ENCODE measurements at places on chromosomes 12 and 14.
A peak's percentile ranks its signal among the peaks of the same experiment; 100 is the strongest.

GRCh38 chr12:34205401-34205800 lies 183.1 kb downstream of the ALG10 start:
- no peak for DNase-seq

GRCh38 chr14:60648934-60649874 lies at the start of gene SIX1:
Gene SIX1, minus strand, starts transcription at chr14:60649477. Its CDS starts 288 bp downstream, at chr14:60649189.
- DNase-seq, result peak; percentile 97

- DNase-seq, result peak; percentile 58
Measured at GRCh38 chr12:114625294-114625851, 58.6 kb downstream of the TBX3 start.

DNA sequence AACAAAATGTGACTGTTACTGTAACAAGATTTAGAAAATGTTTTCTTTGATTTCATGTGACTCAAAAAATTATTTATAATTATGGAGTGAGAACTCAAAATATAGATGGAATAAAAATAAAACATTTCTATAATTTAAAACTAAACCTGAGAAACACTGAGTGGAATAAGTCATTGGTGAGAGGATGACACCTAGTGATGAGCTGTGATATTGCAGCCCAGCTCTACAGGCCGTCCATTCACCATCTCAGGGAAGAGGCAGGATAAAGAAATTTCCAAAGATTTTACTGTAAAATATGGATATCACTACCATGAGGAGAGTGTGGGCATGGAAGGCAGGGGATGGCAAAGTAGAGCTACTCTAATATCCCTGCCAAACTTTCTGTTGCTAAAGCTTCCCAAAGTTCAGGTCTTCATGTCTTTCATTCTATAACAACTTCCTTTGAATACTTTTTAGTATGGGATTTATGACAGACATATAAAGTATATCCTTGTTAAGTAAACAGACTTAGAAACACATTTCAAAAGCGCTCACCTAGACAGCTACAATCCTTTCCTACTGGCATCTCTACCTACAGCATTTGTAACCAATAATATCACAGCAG lies 308.0 kb downstream of the ITPR2 start:
- DNase-seq, result no peak

GRCh38 chr14:96424109-96424989 lies 32.4 kb downstream of the AK7 start:
- DNase-seq, result peak; percentile 7

- DNase-seq, result peak; percentile 6
Measured at GRCh38 chr12:105107171-105107493, 399 bp upstream of the WASHC4 start.

GRCh38 chr14:55129428-55130195 lies 560 bp downstream of the LGALS3 start:
- no peak for DNase-seq

DNA sequence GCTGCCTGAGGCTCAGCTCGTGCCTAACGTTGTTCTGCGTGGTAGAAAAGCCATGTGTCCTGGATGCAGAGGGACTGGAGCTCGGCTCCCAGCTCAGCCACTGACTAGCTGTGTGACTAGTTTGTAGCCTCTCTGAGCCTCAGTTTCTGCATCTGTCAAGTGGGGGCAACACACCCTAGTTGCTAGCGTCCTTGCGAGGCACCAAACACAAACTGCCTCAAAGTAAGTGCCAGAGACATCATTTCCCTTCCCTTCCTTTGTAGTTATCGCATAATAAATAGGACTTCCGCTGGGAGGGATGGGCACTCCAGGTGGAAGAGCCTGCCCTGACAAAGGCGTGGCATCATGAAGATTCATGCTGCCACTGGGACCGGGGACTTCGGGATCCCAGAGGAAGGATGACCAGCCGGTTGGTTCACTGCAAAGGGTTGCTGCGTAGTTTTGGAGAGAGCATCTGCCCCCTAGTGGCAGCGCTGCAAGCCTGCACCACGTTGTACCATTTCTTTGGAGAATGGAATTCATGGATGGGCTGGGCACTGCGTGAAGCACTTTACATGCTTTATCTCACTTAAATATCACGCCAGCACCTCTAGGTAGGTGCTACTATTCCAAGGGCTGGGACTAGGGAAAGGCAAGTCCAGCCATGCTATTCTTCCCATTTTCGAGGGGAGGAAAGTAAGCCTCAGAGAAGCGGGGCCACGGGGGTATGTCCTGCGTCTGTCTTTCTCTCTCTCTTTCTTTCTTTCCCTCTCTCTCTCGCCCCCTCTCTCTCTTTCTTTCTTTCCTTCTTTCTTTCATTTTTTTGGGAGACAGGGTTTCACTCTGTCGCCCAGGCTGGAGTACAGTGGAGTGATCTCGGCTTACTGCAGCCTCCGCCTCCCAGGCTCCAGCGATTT lies 4.6 kb downstream of the CCDC197 start:
- DNase-seq, result peak; percentile 7

GRCh38 chr12:46677749-46678148 lies 148.0 kb downstream of the SLC38A4 start:
- no peak for DNase-seq

DNA sequence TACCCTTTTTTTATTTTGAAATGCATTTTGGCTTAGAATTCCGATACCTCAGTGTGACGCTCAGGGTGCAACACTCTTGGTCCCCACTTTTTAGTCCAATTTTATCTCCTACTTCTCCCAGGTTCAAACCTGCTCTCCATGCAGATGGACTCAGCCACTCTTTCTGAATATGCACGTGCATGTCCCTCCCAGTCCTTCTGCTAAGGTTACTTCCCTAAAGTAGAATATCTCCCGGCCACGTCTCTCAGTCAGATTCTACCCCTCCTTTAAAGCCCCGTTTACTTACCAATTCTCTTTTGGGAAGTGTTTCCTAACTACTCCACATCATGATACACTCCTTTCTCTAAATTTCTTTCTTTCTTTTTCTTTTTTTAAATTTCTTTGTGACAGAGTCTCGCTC lies 15.5 kb upstream of the PARP11 start:
- no peak for DNase-seq

- DNase-seq, result no peak
Measured at GRCh38 chr14:99779751-99780150, 13.5 kb upstream of the EML1 start.

DNA sequence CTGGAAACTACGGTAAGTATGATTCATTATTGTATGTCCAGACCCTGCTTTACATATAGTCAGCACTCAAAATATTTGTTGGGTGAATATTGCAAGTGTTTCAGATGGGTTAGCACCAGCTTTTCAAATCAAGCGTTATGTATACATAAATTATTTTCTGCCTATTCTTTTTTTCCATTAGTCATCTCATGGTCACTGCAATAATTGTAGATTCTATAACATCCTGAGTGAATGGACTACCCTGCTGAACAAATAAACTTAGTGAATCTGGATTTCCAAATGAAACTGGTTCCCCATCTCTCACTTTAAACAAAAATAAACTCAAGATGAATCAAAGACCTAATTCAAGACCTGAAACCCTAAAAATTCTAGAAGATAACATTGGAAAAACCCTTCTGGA lies 152.3 kb downstream of the DIO2 start:
- no peak for DNase-seq

- no peak for DNase-seq
Measured at GRCh38 chr12:81245907-81246570, 168.2 kb downstream of the ACSS3 start.

- no peak for DNase-seq
Measured at GRCh38 chr14:78448164-78449094, 278.3 kb downstream of the NRXN3 start.

DNA sequence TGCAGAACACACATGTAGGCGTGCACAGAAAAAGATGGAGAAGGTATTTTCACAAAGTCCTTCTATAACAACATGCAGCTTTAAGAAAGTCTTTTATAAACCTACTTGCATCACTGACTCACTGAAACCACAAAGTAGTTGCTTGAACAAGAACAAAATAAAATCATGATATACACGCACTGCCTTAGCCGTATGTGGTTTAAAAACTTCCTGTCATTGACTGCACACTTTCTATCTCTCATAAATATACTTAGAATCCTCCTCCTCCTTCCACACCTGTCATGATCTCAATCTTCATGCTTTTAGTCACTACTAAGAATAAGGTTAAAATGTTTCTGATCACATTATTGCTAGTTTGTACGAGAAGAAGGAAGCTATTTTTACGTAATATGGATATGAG lies 31.8 kb upstream of the RAD51AP1 start:
- no peak for DNase-seq

GRCh38 chr14:86168371-86168770 lies 638.4 kb downstream of the FLRT2 start:
- no peak for DNase-seq

Measured in NCI-H2029 treated with DMSO at 0.1 percent for 48 hours (cell line).